ENCODE measurements at places on chromosomes 12 and 14.

GRCh38 chr14:90500665-90501370 lies 104.0 kb downstream of the CALM1 start:
- DNase-seq, result no peak

- no peak for DNase-seq
These were observed 87.1 kb downstream of the GCH1 start for GRCh38 chr14:54815515-54815914.

- DNase-seq, result peak; percentile 12
These were observed 9.8 kb upstream of the KDM2B start for GRCh38 chr12:121590476-121591143.

- no peak for DNase-seq
These were observed 692 bp downstream of the MYG1 start for GRCh38 chr12:53300187-53300586.

GRCh38 chr12:52091061-52091460 lies 11.6 kb downstream of the SMIM41 start:
- no peak for DNase-seq

DNA sequence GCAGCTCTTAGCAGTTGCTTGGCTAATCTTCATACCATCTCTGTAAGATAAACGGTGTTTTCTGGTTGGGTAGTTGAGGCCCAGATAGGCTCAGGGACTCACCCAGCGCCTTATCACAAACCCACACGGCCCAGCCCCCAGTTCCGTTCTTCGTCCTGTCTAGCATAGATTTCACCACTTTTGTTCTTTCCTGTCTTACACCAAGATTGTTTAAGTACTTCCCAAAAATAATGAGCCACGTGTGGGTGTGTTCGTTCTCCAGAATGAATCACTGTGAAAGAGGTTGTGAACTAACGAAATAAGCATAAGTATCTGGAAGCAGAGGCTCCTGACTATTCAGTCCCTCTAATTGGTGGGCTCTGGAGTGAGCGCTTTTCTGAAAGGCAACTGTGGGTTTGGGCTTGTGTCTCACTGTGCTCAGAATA lies 21.4 kb downstream of the ACVR1B start:
- DNase-seq, result no peak

DNA sequence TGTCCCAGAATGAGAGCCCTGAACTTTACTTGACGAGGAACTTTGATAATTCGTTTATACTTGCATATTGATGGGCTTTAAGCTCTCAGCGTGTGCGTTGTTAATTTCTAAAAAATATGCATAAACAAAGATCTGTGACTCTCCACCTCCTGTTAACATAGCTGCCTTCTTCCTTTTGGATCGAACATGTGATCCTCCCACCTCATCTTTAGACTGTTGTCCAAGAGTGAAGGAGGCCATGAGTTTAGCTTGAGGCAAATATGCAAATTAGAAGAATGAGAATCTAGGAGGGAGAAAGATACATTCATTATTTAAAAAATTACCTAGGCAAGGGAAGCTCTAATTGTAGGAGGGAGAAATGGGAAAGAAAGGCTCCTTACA lies 617 bp downstream of the TTC8 start:
- no peak for DNase-seq

GRCh38 chr12:11711651-11712327 lies 62.3 kb downstream of the ETV6 start:
- no peak for DNase-seq

DNA sequence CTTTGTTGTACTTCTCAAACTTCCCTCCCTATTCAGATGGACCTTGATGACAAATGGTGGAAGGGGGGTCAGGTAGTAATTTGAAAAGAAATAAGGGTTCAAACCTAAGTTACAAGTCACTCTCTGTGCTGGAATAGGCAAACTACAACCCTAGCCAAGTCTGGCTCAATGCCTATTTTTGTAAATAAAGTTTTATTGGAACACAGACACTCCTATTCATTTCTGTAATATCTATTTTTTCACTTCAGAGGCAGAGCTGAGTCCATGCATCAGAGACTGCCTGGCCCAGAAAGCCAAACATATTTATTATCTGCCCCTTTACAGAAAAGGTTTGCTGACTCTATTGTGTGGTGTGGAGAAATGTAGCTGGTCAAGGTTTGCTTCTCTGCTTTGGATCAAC lies 78.4 kb upstream of the RIN3 start:
- DNase-seq, result no peak

DNA sequence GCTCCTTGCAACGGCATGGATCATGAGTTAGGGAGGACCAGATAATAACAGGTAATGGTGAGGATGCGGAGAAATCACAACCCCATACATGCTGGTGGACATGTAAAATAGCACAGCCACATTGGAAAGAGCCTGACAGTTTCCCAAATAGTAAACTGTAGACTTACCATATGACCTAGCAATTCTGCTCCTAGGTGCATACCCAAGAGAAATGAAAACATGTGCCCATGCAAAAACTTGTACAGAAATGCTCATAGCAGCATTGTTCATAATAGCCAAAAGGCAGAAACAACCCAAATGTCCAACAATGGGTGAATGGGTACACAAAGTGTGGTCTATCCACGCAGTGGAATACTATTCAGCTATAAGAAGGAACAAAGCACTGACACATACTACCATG lies 97.5 kb upstream of the VRK1 start:
- no peak for DNase-seq

GRCh38 chr14:50937800-50938199 lies 6.5 kb downstream of the PYGL start:
- no peak for DNase-seq

GRCh38 chr14:76938092-76938500 lies 90.4 kb downstream of the IRF2BPL start:
- DNase-seq, result no peak

GRCh38 chr12:50581226-50582184 lies 76.7 kb downstream of the DIP2B start:
- DNase-seq, result no peak

GRCh38 chr12:49505672-49506071 lies 33.2 kb upstream of the KCNH3 start:
- no peak for DNase-seq

DNA sequence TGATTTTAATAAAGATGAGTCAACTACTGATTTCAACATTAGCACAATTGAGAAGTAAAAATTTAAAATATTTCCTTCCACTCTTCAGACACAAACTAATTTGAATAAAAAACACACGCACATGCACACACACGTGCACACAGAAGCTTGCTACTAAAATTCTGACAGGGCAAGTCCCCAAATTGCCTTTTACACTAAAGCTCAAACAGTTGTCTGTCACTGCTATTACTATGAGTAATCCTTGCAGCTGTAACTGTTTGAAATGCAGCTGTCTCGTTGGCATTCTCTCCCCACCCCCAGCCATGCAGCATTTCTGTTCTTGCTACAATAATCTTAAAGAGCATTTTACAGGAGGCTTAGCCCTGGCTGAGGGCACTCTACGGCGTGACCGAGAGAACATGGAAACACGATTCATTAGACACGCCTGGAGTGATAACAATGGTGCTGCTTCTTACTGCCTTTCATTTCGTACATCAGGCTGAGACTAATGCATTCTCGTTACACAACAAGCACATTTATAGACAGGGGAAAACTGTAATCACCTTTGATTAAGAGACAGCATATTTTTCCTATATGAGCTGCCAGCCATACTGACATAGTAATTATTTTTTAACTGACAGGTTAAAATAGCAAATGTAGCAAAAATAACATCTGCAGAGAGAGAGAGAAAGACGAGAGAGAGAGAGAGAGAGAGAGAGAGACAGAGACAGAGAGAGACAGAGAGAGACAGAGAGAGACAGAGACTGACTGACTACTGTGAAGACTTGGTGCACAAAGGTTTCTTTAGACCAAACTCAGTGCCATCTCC lies 153.8 kb downstream of the MED13L start:
- DNase-seq, result no peak

GRCh38 chr12:105706321-105706972 lies 376.0 kb downstream of the C12orf75 start:
- DNase-seq, result no peak

GRCh38 chr12:57097554-57097835 lies 8.6 kb downstream of the NAB2 start:
- DNase-seq, result no peak

DNA sequence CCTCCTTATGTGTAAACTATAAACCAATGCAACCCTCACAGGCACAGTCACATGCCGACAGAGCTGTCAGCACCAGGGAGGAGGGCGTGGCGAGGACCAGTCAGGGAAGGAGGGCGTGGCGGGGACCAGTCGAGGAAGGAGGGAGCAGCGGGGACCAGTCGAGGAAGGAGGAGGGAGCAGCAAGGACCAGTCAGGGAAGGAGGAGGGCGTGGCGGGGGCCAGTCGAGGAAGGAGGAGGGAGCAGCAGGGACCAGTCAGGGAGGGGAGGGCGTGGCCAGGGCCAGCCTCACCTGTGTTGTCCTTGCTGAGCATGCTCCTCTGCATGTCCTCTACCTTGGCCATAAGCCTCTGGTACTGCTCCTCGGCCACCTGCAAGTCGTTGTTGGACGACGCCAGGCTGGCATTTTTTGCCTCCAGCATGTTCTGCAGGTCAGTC lies 24.2 kb downstream of the GOLGA3 start:
- DNase-seq, result no peak

DNA sequence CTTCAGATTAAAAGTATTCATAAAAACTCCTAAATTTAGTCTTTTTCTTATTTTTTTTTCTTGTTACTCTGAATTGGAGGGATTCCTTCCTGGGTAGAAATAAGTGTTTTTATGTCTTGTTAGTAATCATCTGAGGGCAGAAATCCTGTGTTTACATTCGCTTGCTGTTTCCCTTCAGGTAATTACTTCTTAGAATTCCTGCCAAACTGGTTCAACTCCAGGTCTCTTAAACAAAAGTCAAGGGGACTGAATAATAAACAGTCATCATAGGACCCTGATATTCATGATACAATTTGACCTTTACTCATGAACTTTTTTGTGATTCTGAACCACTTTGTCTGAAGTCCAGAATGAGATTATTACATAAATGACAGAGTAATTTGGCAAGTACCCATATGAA lies 843.9 kb downstream of the FLRT2 start:
- no peak for DNase-seq

GRCh38 chr12:120156315-120157259 lies 37.9 kb downstream of the GCN1 start:
- DNase-seq, result peak; percentile 54

GRCh38 chr12:115268451-115268850 lies 584.5 kb upstream of the TBX3 start:
- DNase-seq, result no peak

DNA sequence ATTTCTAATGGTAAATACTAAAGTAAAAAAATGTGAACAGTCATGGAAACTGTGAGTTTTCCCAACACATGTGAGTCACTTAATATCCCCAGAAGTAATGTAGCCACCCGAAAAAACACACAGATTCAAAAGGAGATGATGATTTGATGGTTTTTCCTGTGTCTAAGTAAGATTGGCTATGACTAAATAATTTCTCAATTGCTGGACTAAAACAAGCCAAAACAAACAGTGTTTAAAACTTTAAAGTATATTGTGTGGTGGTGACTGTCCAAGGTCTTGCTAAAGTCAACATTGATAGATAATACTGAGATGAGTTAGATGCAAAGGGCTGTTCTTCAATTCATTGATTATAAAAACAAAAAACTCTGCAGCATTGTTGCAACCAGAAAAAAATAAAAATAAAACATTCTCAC lies 89.6 kb upstream of the SOX5 start:
- DNase-seq, result no peak

- DNase-seq, result no peak
These were observed 624 bp upstream of the PWP1 start for GRCh38 chr12:107684990-107685359.

- DNase-seq, result no peak
These were observed 880.9 kb downstream of the NRXN3 start for GRCh38 chr14:79050787-79051727.

DNA sequence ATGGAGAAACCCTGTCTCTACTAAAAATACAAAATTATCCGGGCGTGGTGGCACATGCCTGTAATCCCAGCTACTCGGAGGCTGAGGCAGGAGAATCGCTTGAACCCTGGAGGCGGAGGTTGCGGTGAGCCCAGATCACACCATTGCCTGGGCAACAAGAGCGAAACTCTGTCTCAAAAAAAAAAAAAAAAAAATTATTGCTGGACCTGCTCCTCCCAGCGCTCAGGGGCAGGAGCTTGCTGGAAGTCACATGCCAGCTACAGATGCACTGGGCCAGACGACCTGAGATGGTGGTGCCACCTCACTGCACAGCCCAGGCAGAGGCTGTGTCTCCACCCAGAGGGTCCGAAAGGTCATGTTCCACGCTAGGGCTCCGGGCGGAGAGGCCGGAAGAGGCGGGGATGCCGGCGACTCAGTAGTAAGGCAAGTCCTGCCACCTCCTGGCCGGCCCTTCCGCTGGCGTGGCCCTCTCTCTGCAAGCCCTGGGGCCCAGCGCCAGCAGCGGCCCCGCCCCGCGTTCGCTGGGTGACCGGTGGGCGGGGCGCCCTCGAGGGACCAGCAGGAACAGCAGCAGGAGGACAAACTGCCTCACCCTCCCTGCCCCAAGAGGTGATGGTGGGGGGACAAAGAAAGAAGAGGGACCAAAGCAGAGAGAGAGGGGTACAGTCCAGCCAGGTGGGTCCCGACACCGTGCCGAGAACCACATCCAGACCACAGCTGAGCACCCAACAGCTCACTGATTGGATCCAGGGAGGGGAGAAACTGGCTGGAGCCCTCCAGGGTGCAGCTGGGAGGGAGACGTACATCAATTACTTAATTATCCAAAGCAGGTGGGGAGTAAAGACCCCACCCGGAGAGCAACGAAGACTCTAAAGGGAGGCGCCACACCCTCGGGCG lies 3.6 kb upstream of the RHOF start:
- DNase-seq, result peak; percentile 66

- no peak for DNase-seq
These were observed 199.7 kb downstream of the SPTSSA start for GRCh38 chr14:34262127-34262910.

DNA sequence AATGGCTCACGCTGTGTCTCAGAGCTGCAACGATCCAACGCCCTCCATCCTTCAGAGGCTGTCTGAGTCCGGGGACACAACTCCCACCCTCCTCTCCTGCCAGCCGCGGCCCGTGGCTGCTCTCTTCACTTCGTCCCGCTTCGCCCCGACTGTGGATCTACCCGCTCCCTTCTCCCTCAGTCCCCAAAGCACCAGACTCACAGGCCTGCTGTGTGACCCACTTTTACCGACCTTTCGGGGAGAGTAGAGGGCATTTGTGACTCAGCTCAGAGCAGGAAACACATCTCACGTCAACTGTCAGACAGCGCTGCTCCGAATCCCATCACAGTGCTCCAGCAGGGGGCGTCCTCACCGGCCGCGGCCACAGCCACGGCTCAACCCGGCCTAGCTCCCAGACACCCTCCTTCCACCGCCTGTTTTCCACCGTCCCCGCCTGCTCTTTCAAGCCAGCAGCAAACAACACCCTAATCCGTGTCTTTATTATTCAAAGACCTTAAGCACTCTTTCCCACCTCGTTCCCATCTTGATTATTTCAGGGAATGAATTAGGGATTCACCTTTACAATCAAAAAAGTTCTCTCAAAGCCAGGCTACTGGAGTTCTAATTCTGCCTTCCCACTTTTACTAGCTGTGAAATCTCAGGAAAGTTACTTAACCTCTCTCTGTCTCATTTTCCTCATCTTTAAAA lies 5.0 kb upstream of the AQP2 start:
- peak; percentile 88 for DNase-seq

- DNase-seq, result no peak
These were observed 1.9 kb downstream of the ASCL1 start for GRCh38 chr12:102959391-102959790.

All from posterior cingulate gyrus (tissue), 11 donors.